MCF 10A (cell line): ENCODE measurements at places on chromosomes 16 and 17.

DNA sequence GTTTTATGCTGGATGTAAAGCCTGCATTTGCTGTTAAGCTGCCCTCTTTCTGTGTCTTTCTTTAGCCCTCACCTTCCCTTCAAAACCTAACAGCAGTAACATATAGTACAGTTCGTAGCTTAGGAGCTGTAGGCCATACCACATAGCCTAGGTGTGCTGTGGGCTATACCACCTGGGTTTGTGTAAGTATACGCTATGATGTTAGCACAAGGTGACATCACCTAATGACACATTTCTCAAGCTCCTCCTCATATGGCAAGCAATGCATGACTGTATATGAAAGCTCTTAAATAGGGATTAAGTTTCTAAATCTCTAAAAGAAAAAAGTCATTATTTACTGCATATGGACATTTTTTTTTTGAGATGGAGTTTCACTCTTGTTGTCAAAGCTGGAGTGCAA is 57.8 kb upstream of the TMEM97 start:
- no peak for DNase-seq

- DNase-seq = no peak
Measured at GRCh38 chr17:72240333-72240732, 119.5 kb downstream of the SOX9 start.

DNA sequence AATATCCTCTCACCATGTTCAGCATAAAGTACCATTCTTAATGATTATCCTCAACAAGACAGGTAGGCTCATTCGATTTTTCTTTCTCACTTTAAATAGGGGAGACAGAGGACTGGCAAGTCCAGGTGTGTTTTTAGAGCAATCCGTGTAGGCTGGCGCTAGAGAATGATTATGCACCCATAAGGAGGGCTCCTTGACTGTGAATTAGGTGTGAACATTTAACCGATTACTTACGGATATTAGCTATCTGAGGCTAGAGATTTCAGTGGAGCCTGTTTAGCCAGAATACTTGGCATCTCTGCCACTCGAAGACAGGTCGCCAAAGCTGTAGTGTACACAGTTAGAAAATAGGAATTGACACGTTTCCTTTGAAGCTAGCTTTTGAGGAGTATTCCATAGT is 1.9 kb downstream of the SEC14L1 start:
- no peak for DNase-seq

GRCh38 chr16:85431431-85432124 is 181.5 kb upstream of the GSE1 start:
- no peak for DNase-seq

DNA sequence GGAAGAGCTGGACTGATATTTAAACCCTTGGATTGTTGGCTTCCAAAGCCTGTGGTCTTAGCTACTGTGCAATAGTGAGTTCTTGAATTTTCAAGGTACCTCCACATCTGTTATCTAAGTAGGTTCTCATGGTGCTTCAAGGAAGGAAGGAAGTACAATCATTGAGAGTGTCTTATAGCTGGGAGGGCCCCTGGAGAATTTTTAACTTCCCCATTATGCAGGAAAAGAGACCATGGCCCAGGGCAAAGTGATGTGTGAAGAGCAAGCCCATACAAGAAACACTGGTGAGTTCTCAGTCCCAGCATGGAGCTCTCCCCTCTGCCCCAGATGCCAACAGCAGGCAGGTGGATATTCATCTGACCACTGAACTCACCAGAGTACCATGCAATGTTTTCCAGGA is 169.0 kb upstream of the IRX6 start:
- DNase-seq = no peak

- no peak for DNase-seq
Measured at GRCh38 chr16:88921591-88921990, 55.1 kb upstream of the PABPN1L start.

DNA sequence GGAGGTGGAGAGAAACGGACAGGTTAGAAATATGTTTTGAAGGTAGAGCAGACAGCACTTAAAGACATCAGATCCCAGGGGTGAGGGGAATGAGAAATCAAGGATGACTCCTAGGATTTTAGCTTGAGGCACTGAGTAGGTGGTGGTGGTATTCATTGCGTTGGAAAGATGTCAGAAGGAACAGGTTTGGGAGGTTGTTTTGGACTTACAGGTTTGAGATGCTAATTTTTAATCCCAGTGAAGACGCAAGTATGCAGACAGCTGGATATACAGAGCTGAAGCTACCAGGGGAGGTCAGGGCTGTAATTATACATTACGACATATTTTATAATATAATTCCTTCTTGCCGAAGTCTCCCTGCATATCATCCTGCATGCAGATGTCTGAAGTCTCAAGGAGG is 433.3 kb downstream of the XYLT1 start:
- no peak for DNase-seq

DNA sequence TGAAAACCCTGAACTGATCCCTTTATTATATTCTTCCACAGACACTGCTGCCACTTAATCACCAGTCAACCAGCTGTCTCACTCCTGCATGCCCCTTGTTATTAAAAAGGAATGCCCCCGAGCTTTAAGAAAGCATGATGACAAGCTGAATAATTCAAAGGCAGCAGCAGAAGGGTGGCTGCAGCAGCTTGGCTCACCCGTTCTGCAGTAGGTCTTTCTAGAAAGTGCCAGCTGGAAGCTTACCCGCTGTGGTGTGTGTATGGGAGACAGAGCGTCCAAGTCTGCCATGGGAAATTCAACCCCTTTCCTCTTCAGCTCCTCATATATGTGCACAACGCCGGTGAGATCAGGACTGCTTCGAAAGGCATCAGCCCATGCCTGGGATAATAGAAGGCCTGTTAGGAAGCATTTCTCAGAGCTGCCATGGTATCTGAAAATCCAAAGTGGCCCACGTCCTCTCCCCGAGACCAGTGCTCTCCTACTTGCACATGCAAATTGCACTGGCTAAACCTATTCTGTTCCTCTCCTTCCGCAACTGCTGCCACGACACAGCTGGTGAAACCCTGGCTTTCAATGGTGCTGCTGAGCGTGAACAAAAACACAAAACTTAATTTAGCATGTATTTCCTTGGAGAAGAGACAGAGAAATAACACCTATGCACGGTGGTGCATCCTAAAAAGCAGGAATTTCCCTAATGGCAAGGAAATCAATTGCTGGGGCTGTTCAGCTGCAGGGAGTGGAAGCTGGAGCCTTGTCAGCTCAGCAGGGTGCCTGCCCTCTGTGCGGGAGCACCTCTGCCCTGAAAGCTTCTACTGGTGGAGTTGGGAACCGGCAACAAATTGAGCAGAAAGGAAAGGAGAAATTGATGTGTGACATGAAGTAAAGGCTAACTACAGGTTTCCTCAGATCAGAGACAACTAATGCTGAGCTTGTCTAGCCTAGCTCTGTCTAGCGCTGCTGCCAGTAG is 47.9 kb upstream of the SREBF1 start:
- no peak for DNase-seq
